ENCODE measurements at places on chromosomes 7 and 10. TPM values are rescaled to one million over a fixed set of nuclear protein-coding genes. Genes with fewer than 3 reads are reported as not detected.

The IQUB gene
- 0.18 TPM for total RNA-seq

The CNPY1 gene
- not detected for total RNA-seq

The PRXL2A gene
- total RNA-seq = 113 TPM

The LIPK gene
- total RNA-seq = not detected

The ADCYAP1R1 gene
- not detected for total RNA-seq

The MAP3K8 gene
- 0.67 TPM for total RNA-seq

The LAMB1 gene
- total RNA-seq = 93.0 TPM

The PUS7 gene
- total RNA-seq = 44.9 TPM

The NEUROD6 gene
- total RNA-seq = not detected

The SCIN gene
- total RNA-seq = 0.59 TPM

The FGFR2 gene
- total RNA-seq = 0.21 TPM

The KBTBD2 gene
- 76.4 TPM for total RNA-seq

The PPP2R2D gene
- 23.6 TPM for total RNA-seq

Data from SK-MEL-5 (cell line).